ENCODE measurements at places on chromosomes 4 and X. TPM values are rescaled to one million over a fixed set of nuclear protein-coding genes. Genes with fewer than 3 reads are reported as not detected.

The SATL1 gene
- not detected for total RNA-seq

The RPA4 gene
- 0.79 TPM for total RNA-seq

The MBNL3 gene
- 1.8 TPM for total RNA-seq

The MAGEB5 gene
- not detected for total RNA-seq

The UTP3 gene
- 21.0 TPM for total RNA-seq

The UCP1 gene
- not detected for total RNA-seq

The GPR143 gene
- not detected for total RNA-seq

The PRRG3 gene
- total RNA-seq = not detected

The NAP1L2 gene
- total RNA-seq = 1.2 TPM

The MAGEA12 gene
- not detected for total RNA-seq

The ARX gene
- total RNA-seq = not detected

The PAPSS1 gene
- total RNA-seq = 74.7 TPM

The MAGEE2 gene
- total RNA-seq = not detected

The SLIT2 gene
- total RNA-seq = 17.0 TPM

The DUSP21 gene
- total RNA-seq = not detected

The PPP1R3F gene
- total RNA-seq = 2.9 TPM

The TLR3 gene
- 3.7 TPM for total RNA-seq

The IL21 gene
- total RNA-seq = not detected

The EBP gene
- total RNA-seq = 62.8 TPM

The GYG2 gene
- total RNA-seq = 0.06 TPM

The TSPAN6 gene
- 16.8 TPM for total RNA-seq

The RBMXL3 gene
- total RNA-seq = not detected

The HTN1 gene
- not detected for total RNA-seq

The MAGED4B gene
- total RNA-seq = 3.5 TPM

The L1CAM gene
- 0.13 TPM for total RNA-seq

The PCYT1B gene
- total RNA-seq = 0.40 TPM

The SYP gene
- total RNA-seq = 0.66 TPM

The DRP2 gene
- total RNA-seq = 0.12 TPM

The F9 gene
- total RNA-seq = not detected

The TIGD4 gene
- 0.13 TPM for total RNA-seq

Measured in aortic smooth muscle cell (primary cell).